ENCODE measurements at places on chromosomes 4 and X.
A peak's percentile ranks its signal among the peaks of the same experiment; 100 is the strongest.

- no peak for DNase-seq
Observed at GRCh38 chr4:133969202-133969848, 232.3 kb downstream of the PABPC4L start.

GRCh38 chr4:185017964-185018772 is at the start of gene HELT:
Gene HELT (plus strand): TSS chr4:185018490. CDS start chr4:185018929, 439 bp downstream.
- peak; percentile 28 for DNase-seq

DNA sequence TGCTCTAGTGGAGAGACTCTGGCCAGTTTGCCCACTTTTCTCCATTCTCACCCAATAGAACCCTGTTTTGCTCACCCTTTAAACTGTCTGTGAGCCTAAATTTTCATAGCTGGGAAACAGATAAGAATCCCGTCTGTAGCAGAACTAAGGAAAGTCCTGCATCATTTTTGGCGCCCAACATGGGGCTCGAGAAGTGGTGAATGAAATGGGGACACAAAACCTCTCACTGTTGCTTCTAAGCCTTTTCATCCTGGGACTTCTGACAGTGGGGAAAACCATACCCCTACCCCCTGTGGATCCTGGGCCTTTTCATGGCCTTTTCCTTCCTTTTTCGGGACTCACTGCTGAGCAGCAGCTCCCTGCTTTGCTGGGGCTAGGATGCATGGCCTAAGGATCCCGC is 189.9 kb downstream of the INPP4B start:
- DNase-seq: peak; percentile 42

DNA sequence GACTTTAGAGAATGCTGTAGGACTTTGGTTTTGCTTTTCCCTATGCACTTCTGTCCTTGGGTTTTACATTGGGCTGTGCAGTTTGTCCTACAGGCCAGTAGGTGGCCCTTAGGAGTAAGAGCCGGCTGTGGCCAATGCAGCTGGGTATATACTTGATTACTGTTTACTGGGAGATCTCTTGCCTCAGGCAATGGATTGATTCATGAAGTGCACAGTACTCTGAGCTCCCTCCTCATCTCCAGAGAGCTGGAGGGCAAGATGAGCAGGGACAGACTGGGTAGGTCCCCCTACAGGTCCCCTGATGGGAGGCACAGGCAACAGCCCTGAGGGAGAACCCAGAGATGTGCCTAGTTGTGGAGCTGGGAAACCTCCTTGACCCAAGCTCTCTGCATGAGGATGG is 103.8 kb upstream of the QRFPR start:
- DNase-seq: peak; percentile 44

DNA sequence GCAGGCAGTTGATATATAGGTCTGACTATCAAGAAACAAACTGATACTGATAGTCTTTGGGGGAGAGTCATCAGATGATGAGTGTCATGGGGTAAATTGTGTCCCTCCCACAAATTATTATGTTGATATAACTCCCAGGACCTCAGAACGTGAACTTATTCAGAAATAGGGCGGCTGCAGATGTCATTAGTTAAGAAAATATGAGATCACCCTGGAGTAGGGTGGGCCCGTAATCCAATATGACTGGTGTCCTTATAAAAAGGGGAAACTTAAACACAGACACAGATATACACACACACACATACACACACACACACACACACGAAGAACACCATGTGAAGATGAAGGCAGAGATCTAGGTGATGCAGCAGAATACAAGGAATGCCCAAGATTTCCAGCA is 32.7 kb upstream of the ARHGEF9 start:
- DNase-seq: no peak
